ENCODE measurements at places on chromosomes 13 and 19.

DNA sequence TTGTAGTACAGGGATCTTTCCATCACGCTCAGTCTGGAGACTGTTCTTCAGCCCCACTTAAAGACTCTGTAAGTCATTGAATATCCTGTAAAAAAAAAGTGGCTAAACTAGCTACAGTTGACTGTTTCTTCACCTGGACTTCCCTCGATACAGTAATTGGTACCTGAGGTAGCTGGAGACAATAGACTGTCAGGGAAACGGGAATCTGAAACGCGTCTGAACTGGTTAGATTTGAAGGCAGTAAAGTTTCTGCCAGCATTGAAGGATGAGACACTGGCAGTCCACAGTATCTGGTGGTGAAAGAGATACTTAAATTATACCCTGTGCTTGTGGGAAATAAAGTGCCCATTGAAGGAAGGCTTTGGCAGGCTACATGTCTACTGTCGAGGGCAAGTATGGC, 550.5 kb downstream of the IRS2 start:
- no peak for DNase-seq

DNA sequence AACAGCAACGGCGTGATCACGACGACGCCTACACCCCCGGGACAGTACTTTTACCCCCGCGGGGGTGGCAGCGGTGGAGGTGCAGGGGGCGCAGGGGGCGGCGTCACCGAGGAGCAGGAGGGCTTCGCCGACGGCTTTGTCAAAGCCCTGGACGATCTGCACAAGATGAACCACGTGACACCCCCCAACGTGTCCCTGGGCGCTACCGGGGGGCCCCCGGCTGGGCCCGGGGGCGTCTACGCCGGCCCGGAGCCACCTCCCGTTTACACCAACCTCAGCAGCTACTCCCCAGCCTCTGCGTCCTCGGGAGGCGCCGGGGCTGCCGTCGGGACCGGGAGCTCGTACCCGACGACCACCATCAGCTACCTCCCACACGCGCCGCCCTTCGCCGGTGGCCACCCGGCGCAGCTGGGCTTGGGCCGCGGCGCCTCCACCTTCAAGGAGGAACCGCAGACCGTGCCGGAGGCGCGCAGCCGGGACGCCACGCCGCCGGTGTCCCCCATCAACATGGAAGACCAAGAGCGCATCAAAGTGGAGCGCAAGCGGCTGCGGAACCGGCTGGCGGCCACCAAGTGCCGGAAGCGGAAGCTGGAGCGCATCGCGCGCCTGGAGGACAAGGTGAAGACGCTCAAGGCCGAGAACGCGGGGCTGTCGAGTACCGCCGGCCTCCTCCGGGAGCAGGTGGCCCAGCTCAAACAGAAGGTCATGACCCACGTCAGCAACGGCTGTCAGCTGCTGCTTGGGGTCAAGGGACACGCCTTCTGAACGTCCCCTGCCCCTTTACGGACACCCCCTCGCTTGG, 966 bp downstream of the JUNB start:
- DNase-seq, result peak; percentile 76

DNA sequence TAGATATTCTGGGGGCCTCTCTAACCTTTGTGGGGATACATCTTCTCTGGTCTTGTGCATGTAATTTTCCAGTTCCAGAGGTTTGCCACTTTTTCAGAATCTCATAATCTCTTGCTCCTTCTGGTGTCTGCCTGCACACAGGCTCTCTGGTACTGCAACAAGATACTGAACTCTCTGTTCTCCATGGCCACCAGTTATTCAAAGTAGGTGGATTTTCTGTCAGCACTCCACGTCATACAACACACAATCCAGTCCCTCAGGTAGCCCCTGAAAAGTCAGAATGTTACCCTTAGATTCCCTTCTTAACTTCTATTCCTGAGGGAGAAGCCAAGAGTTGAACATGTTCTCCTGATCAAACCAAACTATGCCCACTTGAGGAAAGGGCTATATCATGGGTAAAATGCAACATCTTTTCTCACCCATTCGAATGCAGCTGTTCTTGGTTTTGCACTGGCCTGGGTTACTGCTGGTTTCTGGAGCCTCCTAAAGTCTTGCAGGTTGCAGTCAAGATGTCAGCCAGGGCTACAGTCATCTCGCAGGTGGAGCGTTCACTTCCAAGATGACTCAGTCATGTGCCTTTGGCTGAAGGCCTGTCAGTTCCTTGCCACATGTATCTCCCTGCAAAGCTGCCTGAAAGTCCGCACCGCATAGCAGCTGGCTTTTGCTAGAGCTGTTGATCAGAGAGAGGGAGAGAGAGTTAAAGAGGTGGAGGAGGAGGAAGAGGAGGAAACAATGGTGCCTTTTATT, 57.7 kb upstream of the TUBA3C start:
- no peak for DNase-seq

GRCh38 chr19:55348317-55349034, 6.0 kb downstream of the COX6B2 start:
- peak; percentile 63 for DNase-seq
